ENCODE measurements at places on chromosomes 3 and 15.

- DNase-seq, result no peak
Measured at GRCh38 chr3:16514021-16514700, 662 bp upstream of the RFTN1 start.

DNA sequence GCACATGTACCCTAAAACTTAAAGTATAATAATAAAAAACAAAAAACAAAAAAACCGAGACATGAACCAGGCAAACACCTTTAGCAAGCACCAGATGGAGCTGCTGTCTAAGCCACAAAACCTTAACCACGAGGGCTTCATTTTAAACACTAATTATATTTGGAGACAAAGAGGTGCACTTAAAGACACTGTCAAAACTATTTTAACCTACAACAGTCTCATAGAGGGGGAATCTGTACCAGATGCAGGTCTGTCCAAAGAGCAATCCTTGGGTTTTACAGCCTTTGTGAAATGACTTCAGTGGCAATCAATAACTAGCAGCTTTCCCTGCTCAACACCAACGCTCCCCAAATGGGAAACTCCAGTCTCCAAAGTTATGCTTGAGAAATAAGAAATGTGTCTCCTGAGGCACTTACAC is 115.7 kb upstream of the TSPAN3 start:
- no peak for DNase-seq

DNA sequence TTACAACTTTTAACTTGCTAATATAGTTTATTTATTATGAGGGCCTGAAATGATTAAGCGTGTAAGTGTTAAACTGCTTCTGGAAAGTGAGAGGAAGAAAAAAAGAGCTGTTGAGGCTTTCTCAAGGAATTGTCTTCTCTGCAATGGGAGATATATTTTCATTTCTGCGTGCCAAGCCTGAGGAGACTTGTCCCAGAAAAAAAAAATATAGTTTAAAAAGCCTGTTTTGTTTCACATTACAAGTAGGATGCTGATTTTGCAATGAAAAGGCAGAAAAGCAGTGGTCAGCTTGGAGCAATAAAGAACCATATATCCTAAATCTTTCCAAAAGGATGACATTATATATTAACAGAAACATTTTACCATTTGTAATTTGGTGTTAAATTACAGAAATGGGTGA is 115.5 kb downstream of the GMNC start:
- DNase-seq, result no peak

DNA sequence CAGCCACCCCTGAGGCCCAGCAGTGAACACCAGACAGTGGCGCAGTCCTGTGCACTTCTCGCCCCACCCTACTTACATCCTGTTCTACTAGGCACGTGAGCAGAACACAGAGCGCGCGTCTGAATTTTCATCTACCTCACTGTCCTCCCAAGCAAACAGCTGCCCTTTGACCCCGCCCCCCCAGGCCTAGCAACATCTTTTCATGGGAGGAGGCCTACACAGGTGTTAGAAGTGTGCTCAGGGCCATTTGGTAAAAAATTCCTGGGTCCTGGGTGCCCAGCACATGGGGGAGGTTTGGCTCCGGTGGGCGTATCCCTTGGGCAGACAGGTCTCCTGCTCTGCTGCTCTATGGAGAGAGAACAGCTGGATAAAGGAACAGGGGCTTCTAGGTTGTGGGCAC is 95.0 kb downstream of the MYLK start:
- no peak for DNase-seq

DNA sequence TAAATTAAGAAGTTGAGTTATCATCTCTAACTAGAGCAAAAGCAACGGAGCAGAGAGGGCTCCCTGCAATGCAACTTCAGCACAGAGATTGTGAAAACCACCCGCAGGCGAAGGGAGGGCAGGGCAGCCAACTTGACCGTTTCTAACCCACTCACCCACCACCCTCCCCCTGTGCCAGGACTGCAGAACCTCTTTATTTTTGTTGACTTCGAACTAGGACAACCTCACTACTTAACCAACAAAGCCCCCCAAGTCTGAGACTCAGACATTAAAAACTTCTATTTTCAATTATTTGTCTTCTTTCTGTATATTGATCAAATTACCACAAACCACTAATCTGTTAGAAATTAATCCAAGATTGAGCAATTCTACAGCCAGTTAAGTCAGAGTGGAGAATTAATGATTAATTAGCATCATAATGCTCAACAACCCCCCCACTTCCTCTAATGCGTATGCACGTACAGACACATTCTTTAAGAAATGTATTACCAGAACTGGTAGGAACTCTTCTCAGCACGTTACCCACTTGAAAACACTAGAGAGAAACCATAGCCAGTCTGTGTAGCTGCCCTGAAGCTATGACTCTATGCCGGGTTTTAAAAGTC is 2.0 kb downstream of the MGLL start:
- no peak for DNase-seq

GRCh38 chr3:84989102-84989501 is 30.3 kb downstream of the CADM2 start:
- DNase-seq, result no peak

DNA sequence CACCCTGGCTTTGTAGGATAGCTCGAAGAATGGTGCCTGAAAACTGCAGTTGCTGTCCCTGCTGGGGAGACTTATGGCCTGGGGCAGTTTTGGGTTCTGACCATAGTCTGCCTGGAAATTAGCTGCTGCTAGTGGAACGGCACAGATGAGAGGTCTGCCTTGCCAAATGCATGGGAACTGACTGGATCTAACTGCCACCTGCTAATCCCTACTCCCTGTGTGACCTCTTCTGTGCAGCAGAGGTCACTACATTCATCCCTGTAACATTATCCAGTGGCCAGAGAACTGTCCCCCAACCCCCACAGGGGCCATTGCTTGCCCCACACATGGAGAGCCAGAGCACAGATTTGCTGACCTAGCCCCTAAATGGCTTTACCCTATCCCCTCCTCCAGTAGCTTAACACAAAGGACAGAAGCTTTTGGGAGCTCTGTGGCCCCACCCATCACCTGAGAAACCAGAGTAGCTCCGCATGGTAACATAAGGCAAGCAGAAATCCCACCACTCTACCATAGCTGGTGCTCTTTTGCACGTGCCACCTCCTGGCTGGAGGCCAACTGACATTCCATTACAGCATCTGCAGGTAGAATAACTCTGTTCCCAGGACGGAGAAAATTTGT is 840.0 kb downstream of the EPHA3 start:
- DNase-seq, result no peak

- no peak for DNase-seq
Measured at GRCh38 chr3:81540787-81541186, 220.7 kb downstream of the GBE1 start.
